ENCODE measurements at places on chromosomes 3 and 15. TPM values are rescaled to one million over a fixed set of nuclear protein-coding genes. Genes with fewer than 3 reads are reported as not detected.

Gene RYR3
- 12.5 TPM for total RNA-seq

Gene CCR4
- not detected for total RNA-seq

Gene ILDR1
- total RNA-seq: not detected

Gene GABRG3
- total RNA-seq: 10.6 TPM

Gene OR5K2
- not detected for total RNA-seq

Gene ZPLD1
- total RNA-seq: under 0.01 TPM

Gene LRRC49
- total RNA-seq: 95.6 TPM

Gene SENP8
- total RNA-seq: 3.4 TPM

Gene SKOR1
- 0.25 TPM for total RNA-seq

Gene TLR9
- total RNA-seq: not detected

Gene SUSD5
- total RNA-seq: 1.7 TPM

Gene RASGRP1
- total RNA-seq: 12.5 TPM

Gene GOLGA8H
- total RNA-seq: 0.49 TPM

Gene DUOXA1
- under 0.01 TPM for total RNA-seq

Gene SNX4
- total RNA-seq: 68.6 TPM
